ENCODE measurements at places on chromosomes 2 and 18.

GRCh38 chr2:27690052-27690451 lies 26.4 kb downstream of the SLC4A1AP start:
- no peak for DNase-seq

DNA sequence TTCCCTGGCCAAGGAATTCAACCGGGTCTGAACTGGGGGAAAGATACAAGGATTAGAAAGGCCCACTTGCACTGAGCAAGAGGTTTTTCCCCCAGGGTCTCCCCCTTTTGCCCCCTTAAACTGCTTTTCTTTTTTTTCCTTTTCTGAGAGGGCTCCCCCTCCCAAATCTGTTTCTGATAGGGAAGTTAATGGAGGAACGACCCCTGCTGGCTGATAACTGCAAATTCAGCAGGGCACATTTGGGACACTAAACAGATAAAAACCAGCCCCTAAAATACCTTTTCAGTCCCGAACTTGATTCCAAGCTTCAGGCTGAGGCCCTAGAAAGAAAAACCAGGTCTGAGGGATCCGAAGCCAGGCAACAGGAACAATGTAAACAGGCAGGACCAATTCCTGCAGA lies 1012.4 kb upstream of the CRIM1 start:
- no peak for DNase-seq

- DNase-seq: no peak
Observed at GRCh38 chr2:68857202-68857845, 13.9 kb downstream of the BMP10 start.

- no peak for DNase-seq
Observed at GRCh38 chr2:178899656-178900055, 92.4 kb upstream of the TTN start.

DNA sequence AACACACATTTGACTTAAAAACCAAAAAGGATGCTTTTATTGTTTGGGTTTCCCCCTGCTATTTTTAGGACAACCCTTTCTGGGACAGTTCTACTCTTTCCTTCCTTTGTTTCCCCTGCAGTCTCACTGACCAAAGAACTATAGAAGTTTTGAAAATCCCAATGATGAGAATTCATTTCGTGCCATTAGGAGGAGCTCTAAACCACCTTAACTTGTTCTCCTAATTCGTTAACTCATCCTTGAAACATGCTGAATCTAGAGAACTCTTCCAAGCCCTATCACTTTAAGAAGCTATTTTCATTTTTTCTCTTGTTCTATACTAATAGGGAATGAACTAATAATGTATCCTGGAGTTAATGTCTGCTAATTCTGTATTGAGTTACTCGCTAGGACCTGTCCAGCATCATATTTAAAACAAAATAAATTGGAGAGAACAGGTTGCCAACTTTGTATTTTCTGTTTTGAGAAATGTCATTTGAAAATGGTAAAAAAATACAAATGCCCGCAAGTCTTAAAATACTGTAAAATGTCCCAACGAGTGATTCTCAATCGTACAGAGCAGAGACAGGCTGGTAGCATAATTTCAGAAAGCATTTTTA lies 62.9 kb downstream of the AFTPH start:
- no peak for DNase-seq

Measured in uterus (tissue), 4 donors.